ENCODE measurements at places on chromosomes 13 and 19.
A peak's percentile ranks its signal among the peaks of the same experiment; 100 is the strongest.

DNA sequence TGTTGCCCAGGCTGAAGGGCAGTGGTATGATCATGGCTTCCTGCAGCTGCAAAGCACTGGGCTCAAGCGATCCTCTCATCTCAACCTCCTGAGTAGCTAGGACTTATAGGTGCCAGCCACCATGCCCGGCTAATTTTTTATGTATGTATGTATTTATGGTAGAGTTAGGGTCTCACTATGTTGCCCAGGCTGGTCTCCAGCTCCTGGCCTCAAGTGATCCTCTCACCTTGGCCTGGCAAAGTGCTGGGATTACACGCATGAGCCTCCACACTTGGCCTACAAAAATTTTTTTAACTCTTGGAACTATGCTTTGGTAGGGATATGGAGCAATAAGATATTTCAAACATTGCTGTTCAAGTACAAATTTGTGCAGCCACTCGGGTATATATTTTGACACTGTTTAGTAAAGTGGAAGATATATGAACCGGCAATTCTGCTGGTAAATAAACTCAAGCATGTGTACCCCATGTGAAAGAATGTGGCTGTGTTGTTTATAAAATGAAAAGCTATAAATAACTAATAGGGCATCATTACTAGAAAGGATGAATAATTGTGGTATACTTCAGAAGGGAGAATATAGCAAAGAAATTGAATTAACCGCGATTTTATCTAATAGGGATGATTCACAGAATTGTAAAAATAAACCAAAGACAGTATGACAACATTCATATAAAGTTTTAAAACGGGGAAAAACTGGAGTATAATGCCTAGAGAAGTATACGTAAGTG, 1.1 kb downstream of the ZNF566 start:
- no peak for DNase-seq

DNA sequence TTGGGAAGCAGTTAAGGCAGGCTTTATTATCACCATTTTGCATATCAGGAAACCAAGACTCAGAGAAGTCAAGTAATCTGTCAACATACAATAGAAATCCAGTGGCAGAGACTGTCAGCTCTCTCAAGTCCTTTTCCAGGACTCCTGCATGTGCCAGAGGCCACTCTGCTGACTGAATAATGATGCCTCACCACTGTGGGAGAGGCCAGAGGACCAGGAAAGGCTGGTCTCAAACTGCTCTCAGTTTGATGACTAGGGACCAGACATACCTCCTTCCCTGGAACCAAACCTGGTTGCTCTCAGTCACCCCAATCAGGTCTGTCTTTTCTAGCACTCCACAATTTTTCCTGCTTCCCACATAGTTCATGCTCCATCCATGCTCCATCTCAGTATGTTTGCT, 8.0 kb downstream of the RNASEH2B start:
- DNase-seq, result no peak

GRCh38 chr19:30673336-30673735, 301.2 kb downstream of the ZNF536 start:
- DNase-seq, result no peak

DNA sequence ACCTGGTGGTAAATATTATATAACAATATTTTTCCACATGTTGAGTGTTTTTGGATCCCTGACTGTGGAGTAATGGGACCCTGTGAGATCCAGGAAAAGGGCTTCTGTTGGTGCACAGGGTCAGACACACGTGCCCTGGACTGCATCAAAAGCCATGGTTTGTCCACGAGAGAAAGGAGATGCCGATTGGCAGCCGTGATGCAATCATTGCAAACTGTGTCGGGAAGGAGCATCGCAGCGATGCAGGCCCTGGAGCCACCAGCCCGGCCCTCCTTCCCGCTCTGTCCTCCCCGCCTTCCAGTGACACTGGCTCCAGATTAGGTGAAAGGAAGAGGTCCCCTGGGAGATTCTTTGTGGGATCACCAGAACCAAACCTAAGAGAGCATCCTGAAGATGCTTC, 9.1 kb downstream of the COL4A2 start:
- peak; percentile 6 for DNase-seq

GRCh38 chr19:4803736-4804695, 12.5 kb downstream of the FEM1A start:
- peak; percentile 81 for DNase-seq

GRCh38 chr19:38975214-38975860, at the start of gene FBXO17:
TSS of gene FBXO17 (minus strand) at chr19:38975742. CDS start at chr19:38950319, 25,423 bp downstream.
- peak; percentile 82 for DNase-seq

DNA sequence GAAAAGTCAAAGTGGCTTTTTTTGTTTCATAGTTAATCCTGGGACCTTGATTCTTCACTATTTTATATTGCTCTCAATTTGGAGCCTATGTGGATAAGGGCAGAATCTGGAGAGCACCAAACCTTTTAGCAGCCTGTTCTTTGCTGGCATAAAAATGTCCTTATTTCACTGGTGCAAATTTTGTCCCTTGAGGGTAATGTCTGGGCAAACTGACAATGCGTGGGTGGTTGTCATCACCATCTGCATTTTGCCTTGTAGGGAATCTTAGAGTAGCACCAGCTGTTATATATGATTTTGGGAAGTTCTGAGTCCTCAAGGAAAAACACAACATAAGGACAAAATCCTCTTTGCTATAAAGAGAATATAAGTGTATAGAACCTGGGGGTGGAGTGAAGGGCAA, 336.9 kb upstream of the HTR2A start:
- no peak for DNase-seq

DNA sequence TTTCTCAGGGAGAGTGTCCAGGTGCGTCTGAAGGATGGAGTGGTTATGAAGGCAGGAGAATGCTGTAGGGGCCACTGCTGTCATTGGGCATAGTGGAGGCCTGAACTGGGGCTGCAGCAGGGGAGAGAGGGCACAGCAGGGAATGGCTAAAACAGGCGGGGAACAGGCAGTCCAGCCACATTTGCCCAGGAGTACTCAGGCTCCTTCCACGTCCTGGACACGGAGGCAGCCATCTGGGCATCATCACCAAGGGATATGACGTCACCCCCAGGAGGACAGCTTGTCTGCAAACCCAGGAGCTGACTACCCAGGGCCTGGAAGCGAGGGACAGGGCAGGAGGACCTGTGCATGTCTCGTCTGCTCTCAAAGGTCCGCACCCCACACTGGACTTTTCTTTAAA, 22.2 kb downstream of the VSTM2B start:
- DNase-seq, result no peak

DNA sequence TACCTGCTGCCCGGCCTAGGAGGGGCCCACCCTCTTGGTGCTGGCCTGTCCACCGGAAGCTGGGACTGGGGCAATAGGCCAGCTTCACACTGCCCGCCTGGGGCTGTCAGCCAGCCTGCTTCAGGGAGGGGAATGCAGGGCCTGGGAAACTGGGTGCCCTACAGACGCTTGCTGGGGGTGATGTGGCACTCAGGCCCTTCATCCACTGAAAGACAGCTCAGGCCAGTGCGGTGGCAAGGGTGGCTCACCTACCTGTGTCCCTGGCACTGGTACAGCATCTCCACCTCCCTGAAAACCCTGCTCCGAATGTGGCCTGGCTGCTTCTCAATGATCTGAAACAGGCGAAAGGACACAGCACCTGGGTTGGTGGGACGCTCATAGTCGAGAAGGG, 7.8 kb downstream of the MKNK2 start:
- DNase-seq, result peak; percentile 26

DNA sequence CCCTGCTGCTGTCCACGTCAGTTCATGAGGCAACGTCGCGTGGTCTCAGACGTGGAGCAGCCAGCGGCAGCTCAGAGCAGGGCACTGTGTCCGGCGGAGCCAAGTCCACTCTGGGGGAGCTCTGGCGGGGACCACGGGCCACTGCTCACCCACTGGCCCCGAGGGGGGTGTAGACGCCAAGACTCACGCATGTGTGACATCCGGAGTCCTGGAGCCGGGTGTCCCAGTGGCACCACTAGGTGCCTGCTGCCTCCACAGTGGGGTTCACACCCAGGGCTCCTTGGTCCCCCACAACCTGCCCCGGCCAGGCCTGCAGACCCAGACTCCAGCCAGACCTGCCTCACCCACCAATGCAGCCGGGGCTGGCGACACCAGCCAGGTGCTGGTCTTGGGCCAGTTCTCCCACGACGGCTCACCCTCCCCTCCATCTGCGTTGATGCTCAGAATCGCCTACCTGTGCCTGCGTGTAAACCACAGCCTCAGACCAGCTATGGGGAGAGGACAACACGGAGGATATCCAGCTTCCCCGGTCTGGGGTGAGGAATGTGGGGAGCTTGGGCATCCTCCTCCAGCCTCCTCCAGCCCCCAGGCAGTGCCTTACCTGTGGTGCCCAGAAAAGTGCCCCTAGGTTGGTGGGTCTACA, 6.6 kb downstream of the FSTL3 start:
- no peak for DNase-seq

DNA sequence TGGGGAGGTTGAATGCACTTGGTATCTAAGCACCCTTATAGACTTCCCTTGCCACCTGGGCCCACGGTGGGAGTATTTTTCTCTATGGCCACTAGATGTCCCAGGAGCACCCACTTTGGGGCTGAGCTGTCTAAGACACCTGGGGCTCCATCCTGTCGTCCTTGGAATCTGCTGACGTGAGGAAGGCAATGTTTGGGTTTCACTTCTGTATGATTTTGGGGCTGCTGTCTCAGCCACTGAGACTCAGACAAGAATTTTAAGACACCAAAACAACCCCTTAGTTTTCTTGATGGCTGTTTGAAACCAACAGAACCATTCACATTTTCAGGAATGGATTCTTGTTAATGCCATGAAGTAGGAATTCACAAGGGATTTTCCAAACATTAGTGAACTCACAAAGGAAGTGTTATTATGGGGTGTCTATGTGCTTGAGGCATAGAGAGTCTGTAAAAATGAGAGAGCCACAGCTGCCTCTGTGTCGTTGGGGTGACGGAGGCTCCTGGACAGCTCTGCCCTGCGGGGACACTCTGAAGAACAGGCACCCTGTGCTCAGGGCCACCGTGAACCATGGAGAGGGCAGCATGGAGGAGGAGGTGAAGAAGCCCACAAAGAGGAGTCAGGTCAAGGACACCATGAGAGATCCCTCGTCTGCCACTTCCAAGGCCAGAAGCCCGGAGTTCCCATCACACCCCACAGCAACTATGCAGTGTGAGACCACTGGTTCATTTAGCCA, 106.8 kb upstream of the SPATA13 start:
- DNase-seq, result peak; percentile 56

GRCh38 chr13:113528101-113528812, 37.7 kb upstream of the DCUN1D2 start:
- no peak for DNase-seq

- no peak for DNase-seq
Observed at GRCh38 chr13:114102521-114103288, 29.7 kb downstream of the RASA3 start.

DNA sequence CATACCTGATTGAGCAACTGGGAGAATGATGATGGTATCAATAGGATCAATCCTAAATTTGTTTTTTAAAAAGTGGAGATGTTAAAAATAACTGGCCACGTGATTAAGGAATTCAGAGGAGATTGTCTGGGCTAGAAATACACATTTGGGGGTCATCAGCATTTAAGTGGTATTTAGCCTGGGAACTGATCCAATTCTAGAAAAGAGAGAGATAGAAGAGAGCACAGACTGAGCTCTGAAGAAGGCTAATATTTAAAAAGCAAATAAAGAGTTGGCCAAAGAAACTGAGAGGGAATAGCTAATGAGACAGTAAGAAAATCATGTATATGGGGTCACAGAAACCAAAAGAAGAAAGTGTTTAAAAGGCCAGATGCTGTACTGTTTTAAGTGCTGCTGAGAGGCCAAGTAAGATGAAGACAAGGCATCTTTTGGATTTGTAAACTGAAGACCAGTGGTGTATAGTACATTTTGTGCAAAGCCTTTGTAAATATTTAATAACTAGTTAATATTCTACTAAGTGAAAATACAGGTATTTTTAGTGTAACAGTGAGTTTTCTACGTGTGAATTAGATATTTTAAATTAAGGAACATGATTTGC, 40.2 kb downstream of the UBL3 start:
- no peak for DNase-seq

DNA sequence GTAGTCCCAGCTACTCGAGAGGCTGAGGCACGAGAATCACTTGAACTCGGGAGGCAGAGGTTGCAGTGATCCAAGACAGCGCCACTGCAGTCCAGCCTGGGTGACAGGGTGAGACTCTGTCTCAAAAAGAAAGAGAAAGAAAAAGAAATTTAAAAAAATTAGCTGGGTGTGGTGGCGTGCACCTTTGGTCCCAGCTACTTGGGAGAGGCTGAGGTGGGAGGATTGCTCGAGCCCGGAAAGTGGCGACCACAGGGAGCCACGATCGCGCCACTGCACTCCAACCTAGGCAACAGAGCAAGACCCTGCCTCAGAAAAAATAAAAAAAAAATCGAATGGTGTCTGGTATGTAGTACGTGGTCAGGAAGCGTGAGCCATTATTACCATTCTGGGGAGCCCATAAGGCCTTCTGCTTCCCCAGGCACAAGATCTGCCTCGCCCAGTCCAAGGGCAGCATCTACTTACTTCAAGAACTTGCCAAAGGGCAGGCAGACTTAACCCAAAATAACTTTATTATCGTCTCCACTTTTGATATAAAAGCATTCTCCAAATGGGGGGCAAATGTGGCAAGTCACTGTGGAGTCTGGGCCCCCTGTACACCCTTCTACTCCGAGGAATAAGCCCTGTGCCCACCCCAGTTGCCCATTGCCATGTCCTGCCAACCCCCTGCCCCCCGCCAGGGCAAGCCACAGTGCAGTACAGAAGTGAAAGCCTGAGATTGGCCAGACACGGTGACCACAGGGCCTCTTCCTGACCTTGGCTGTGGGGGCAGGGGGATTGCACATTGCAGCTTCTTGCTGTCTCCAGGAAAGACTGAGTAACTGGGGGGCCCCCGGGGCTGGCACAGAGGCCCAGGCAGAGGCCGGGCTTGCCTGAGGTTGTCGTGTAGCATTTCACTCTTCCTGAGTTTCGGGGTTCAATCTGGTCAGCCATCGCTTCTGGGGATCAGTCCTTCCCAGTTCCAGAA, 12.6 kb downstream of the CCL25 start:
- no peak for DNase-seq

DNA sequence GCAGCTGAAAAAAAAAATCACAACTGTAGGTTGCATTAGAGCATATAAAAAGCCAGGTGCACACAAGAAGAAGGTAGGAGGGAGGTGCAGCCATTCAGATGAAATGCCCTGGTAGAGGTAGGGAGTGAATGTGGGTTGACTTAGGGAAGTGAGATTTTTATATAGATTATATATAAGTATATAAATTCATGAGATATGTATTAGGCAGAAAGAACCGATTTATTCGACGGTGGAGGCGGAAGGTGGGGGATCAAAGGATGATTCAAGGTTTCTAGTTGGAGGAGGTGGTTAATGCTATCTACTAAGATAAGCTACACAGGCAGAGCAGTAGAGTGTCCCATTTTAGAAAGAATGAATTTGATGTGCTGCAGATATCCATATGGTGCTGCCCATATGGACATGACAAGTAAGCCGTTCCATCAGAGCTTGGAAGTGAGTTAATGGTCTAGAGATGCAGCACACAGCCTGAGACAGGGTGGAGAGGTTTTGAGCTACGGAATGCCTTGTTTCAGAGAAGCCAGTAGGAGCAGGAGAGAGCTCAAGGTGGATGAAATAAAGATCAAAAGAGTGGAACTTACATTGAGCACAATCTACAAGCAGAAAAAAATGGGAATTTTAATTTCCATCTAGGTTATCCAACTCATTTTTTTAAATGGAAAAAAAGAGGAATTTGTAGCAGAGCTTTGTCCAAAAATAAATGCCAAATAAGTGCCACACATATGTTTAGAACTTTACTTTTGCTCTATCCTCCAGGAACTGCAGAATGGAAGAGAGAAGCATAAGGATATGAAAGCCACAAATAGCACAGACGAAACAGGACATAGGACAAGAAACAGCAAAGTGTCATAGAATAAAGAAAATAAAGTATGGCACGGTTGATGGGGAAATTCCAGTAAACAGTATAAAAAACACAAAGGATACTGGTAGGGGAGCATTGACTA, 177.3 kb downstream of the PCDH9 start:
- DNase-seq, result no peak

- no peak for DNase-seq
Observed at GRCh38 chr19:35851213-35852028, 883 bp downstream of the NPHS1 start.

Measured in femur (tissue), 1 donor.